ENCODE measurements at places on chromosomes 1 and 21.

GRCh38 chr1:201327687-201328240, 44.5 kb downstream of the PKP1 start:
- DNase-seq = no peak

DNA sequence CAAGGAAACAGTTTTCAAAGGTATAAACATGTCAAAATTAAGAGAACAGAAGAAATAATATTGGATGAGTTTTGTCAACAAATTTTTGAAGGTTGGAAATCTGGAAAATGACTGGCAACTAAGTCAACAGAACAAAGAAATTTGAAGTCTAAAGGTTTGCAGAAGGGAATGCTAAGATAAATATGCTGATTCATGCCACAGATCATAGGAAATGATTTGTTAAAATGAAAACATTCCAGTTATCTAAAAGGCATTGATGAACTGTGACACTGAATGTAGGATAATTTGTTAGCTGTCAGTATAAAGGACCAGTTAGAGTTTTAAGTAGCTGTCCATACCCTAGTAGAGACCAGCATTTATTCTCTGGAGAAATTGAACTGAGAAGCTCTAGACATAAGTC, 157.9 kb upstream of the CHRM3 start:
- DNase-seq = no peak

DNA sequence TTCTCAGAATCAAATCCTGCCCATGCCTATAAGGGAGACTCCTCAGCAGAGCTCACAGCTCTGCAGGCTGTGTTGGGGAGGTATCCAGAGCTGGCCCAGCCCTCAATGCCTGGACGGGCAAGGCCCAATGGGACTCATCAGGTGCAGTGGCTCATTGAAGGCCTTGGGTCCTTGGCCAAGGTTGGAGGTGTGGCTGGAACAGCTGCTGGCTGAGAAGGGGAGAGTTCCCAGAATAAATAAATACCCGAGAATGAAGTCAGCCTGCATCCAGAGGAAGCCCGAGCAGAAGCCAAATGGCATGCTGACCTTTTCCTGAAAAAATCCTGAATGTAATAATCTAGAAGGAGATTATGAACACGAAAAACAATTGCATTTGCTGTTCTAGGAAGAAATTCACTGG, 25.2 kb upstream of the IKBKE start:
- peak; percentile 71 for DNase-seq

DNA sequence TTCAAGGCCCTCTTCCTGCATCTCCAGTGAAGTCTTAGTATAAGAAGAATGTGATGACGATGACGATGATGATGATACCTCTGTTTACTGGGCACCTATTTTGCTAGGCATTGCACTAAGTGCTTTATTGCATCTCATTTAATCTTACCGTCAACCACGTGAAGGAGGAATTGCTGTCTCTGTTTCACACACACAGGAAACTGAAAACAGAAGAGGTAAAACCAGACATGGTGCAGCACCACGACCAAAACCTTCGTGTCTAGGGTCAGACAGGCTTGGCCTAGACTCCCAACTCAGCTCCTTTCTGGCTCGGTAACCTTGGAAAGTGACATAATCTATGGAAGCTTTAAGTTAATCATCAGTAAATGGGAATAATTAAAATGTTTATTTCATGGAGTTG, 20.7 kb upstream of the KCNA2 start:
- no peak for DNase-seq

GRCh38 chr21:42567861-42568260, 54.2 kb downstream of the SLC37A1 start:
- no peak for DNase-seq

GRCh38 chr1:24190983-24191461, 3.9 kb upstream of the IFNLR1 start:
- DNase-seq = no peak

DNA sequence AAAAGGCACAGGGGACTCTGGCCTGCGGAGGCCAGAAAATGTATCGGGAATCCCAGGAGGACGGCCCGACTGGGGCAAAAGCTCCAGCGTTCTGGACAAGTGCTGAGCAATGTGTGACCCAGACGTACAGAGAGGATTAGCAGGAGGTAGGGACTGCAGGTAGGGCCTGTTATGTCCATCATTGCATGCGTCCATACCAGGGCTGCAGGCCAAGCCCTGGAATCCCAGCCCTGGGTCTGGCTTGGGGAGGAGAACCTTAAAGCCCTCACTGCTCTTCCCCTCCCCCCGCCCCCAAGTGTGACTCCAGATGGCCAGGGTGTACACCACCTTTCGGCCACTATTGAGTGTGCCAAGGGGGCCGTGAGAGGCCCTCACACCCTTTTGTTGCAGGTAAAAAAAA, 2.0 kb downstream of the RNF207 start:
- DNase-seq = no peak

- no peak for DNase-seq
Observed at GRCh38 chr1:206785182-206785765, 13.0 kb upstream of the IL10 start.

DNA sequence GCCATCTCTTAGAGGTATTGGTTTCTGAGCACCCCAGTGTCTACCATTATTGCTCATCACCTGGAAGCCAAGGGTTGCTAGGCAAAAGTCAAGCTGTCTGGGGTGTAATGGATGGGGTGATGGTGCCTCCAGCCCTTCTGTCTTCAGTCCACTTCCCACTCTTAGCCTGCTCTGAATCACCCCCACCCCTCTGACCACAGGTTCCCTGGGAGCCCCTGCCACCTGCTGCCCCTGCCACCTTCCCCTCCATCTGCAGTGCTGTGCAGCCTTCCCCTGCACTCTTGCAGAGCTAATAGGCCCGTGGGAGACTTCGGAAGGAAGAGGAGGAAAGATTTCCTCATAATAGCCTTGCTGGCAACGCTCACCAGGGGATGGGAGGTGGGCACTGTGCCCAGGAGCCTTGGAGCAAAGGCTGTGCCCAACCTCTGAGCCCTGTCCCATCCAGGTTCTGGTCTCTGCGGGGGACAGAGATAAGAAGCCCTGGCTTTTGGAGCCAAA, 35.5 kb downstream of the CAPN2 start:
- DNase-seq = peak; percentile 50

DNA sequence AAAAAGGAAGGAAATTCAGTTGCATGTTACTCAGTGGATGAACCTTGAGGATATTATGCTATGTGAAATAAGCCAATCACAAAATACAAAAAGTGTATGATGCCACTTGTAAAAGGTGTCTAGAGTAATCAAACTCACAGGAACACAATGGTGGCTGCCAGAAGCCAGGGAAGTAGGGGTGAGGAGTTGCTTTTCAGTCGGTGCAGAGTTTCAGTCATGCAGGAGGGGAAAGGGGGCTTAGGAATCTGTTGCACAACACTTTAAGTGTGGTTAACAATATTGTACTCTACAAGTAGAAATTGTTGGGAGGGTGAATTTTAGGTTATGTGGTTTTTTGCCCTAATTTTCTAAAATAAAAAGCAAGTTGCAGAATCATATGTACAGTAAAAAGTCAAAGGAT, 184.2 kb upstream of the RAB4A start:
- no peak for DNase-seq

GRCh38 chr1:160657250-160657781, 10.5 kb upstream of the SLAMF1 start:
- DNase-seq = no peak

Measured in IMR-90 (cell line).